Left ventricle myocardium inferior (tissue), 1 donor: ENCODE measurements at places on chromosomes 3 and 15. TPM values are rescaled to one million over a fixed set of nuclear protein-coding genes. Genes with fewer than 3 reads are reported as not detected.
A peak's percentile ranks its signal among the peaks of the same experiment; 100 is the strongest.

DNA sequence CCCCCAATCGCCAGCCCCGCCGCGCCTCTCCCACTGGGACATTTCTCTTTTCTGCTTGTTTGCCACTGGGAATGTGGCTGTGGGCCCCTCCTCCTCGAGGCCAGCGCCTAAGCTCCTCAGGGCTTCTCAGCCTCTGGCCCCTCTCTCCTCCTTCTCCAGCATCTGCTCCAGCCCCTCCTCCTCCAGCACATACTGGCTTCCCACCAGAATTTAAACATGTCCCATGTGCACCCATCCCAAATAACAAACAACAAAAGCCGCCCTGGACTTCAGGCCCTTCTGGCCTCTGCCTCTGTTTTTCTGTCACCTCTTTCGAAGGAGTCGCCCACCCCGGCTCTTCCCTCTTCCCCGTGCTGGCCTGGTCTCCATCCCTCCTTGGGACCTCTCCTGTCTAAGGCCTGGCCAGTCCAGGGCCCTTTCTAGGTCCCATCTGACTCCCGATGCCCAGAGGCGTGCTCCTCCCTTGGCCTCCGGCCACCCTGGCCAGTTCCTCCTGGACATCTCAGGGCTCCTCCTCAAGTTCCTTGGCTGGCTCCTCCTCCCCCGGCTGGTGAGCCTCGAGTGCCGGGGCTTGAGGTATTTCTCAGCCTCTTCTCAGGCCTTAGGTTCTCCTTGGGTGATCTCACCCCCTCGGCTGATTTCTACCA lies 94.6 kb upstream of the SLC6A6 start:
- no peaks in the 10 kb centered on the region for H3K36me3 ChIP-seq
- H3K4me1 ChIP-seq: peaks cover 10% of the 10 kb centered on the region
- H3K27me3 ChIP-seq: peaks cover 70% of the 10 kb centered on the region
- DNase-seq: no peak

DNA sequence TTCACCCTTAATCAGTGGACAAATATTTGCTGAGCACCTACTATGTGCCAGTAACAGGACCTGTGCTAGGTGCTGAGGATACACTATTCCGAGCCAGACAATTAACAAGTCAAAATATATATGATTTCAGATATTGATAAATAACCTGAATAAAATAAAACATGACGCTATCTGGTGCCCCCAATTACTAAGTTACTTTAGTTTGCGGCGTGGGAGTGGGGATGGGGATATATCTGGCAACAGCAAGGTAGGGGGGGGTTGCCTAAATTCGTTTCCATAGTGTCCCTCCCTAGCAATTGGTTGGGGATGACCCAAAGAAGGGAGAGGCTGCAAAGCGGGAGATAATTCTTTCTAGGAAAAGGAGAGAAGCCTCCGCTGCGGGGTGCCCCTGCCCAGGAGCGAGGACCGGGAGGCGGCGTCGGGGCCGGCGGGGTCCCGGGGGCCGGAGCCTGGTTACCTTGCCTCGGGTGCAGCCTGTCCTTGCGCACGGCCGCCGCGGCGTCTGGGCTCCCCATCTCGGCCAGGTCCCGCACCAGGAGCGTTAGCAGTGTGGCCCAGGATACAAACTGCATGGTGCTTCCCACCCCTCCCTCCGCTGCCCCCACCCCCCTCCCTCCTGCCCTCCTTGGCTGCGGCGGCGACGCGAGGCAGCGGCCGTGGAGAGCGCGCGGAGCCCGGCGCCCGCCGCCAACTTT lies 567 bp downstream of the ADAMTS9 start:
- peaks cover 80% of the 10 kb centered on the region for H3K4me1 ChIP-seq
- no peak for DNase-seq
- H3K36me3 ChIP-seq: no peaks in the 10 kb centered on the region
- H3K27me3 ChIP-seq: no peaks in the 10 kb centered on the region
- H3K4me3 ChIP-seq: peak overlapping the region; percentile 78

GRCh38 chr3:113747283-113748046 lies 630 bp downstream of the ATP6V1A start:
- H3K27ac ChIP-seq: peak overlapping the region; percentile 100
- H3K4me3 ChIP-seq: peak overlapping the region; percentile 93

- H3K36me3 ChIP-seq: no peaks in the 10 kb centered on the region
- peaks cover 44% of the 10 kb centered on the region for H3K4me1 ChIP-seq
- no peaks in the 10 kb centered on the region for H3K27me3 ChIP-seq
- peak overlapping the region; percentile 89 for H3K27ac ChIP-seq
Measured at GRCh38 chr3:39193391-39193790, 996 bp upstream of the XIRP1 start.

DNA sequence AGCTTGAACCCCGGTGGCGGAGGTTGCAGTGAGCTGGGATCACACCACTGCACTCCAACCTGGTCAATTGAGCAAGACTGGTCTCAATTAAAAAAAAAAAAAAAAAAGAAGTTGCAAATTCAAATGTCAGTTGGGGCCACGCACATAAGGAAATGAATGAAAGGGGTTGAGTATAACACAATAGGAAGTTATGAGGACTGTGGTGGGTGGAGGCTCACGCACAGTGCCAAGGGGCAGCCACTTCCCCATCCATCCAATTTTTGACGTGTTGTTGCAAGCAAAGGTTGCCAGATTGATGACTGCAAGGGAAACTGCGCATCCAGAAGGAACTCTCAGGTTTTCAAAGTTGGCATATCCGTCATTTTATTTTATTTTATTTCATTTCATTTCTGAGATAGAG lies 532.2 kb downstream of the NTRK3 start:
- H3K27me3 ChIP-seq: no peaks in the 10 kb centered on the region
- no peak overlapping the region for H3K4me3 ChIP-seq
- H3K27ac ChIP-seq: no peak overlapping the region
- no peak for DNase-seq

SIDT1 gene
- total RNA-seq: 0.69 TPM

DNA sequence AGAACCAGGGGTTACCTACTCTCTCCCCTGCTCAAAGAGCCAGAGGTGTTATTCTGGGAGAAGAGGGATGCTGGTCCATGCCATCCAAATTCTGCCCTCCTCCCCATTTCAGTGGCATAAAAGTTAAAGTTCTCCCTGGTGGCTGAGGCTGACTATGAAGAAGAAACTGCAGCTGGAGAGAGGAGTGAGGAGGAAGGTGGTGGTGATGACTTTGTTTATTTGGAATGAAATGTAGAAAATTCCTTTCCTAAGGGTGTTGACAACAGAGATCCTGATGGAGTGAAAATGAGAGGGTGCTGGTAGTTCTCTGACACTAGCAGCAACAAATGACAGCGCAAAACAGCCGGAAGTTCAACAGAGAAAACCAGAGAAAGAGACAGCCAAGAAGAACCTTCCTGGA lies 100.4 kb downstream of the PCCB start:
- no peak overlapping the region for H3K27ac ChIP-seq
- H3K36me3 ChIP-seq: peaks cover 22% of the 10 kb centered on the region

DNA sequence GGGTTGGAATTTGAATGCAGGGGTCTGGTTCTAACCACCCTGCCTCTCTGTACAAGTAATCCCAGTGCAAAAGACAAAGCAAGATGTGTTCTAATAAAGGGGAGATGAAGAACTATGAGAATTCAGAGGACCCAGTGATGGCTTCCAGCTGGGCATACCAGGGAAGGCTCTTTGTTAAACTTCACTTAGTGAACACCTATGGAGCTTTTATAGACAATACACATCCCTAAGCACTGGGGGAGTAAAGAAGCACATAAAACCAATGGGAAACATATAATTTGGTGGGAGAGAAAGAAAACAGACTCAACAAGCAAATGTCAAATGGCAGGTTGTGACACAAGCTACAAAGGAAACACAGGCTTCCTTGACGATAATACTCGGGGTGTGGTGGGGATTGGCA lies 47.9 kb upstream of the RNU6-1 start:
- no peaks in the 10 kb centered on the region for H3K36me3 ChIP-seq
- H3K4me1 ChIP-seq: peaks cover 23% of the 10 kb centered on the region
- H3K4me3 ChIP-seq: no peak overlapping the region
- no peak for DNase-seq

DNA sequence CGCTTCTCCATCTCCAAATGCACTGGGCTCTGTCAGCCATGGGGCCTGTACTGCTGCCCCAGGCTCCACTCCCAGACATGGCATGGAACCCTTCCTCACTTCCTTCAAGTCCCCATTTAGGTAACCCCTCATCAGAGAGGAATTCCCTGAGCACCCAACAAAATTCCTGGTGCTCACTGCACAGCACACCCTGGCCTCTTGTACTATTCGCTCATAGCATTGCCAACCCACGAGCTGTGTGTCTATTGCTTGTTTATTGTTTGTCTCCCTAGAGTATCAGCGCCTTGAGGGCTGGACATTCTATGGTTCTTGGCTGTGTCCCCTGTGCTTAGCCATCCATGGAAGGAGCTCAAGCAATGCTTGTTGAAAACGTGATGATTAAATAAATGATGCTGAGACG lies 46.1 kb upstream of the SLCO2A1 start:
- no peaks in the 10 kb centered on the region for H3K27me3 ChIP-seq
- no peak overlapping the region for H3K27ac ChIP-seq
- no peak overlapping the region for H3K4me3 ChIP-seq

CCR3 gene
- total RNA-seq: not detected

GRCh38 chr3:178514401-178514800 lies 21.8 kb upstream of the KCNMB2 start:
- no peaks in the 10 kb centered on the region for H3K27me3 ChIP-seq
- H3K36me3 ChIP-seq: no peaks in the 10 kb centered on the region
- H3K27ac ChIP-seq: no peak overlapping the region
- DNase-seq: no peak
- H3K4me3 ChIP-seq: no peak overlapping the region
- H3K4me1 ChIP-seq: peaks cover 24% of the 10 kb centered on the region

CCDC71 gene
- 11.9 TPM for total RNA-seq

DNA sequence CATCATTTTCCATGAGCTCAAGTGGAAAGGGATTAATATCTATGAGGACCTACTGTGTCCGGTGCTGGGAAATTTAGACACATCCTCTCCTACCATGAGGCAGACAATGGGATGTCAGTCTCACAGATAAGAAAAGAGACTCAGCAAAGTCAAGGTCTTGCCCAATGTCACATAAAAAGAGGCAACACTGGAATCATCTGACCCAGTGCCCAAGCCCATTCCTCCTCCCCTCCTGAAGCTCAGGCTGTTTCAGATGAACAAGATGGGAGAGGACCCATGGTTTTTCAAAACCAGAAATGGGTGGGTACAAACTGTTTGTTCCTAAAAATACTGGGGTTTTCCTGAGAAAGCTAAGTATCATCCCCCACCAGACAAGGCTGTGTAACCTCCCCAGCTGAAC lies 22.2 kb downstream of the POC1A start:
- H3K4me3 ChIP-seq: no peak overlapping the region
- DNase-seq: no peak
- H3K27me3 ChIP-seq: no peaks in the 10 kb centered on the region
- H3K4me1 ChIP-seq: peaks cover 20% of the 10 kb centered on the region

DNA sequence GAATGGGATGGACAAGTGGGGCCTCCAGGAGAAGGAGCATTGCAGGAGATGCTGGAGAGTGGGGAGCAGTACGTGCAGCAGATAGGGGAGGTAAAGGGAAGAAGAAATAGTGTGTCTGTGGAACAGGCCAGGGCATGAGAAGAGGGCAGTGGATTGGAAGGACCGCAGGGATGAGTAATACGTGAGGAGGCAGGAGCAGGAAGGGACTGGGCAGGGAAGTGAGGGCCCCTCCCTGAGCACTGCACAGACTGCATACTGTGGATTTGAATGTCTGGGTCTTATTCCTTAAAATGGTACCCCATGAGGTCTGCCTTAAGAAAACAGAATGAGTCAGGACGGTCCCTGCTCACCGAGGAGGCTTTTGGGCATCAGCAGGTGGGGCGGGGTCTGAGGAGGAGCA lies 210.0 kb upstream of the NDN start:
- no peaks in the 10 kb centered on the region for H3K4me1 ChIP-seq
- H3K27me3 ChIP-seq: no peaks in the 10 kb centered on the region
- H3K36me3 ChIP-seq: no peaks in the 10 kb centered on the region

LRRC15 gene
- 0.14 TPM for total RNA-seq

ZNF502 gene
- 3.4 TPM for total RNA-seq

TM4SF4 gene
- not detected for total RNA-seq

DNA sequence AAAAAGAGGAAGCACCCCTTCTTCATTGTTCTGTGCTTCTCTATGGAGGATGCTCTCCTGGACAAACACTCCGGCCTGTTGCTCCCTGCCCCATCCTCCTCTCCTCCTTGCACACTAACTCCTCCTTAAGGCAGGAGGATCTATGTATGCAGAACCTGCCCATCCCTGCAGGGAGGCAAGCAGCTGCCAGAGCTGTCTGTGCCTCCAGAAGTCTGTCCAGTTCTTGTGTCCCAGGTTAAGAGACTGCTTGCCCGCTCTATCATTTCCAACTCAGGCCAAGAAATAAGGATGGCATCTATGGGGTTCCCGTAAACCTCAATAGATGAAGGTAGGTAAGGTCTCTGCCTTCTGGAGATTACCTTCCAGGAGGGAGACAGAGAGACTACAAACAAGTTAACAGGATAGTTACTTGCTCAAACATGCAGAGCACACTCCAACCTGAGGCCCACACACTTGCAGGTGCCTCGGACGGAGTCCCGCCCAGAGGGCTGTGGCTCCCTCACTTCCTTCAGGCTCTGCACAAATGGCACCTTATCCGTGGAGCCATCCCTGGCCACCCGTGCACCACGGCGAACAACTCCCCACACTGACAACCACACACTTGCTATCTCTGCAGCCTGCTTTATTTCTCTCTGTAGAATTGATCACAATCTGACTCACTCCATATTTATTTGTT lies 6.9 kb downstream of the XXYLT1 start:
- H3K27me3 ChIP-seq: no peaks in the 10 kb centered on the region
- peaks cover 22% of the 10 kb centered on the region for H3K4me1 ChIP-seq
- no peaks in the 10 kb centered on the region for H3K36me3 ChIP-seq

C3orf85 gene
- not detected for total RNA-seq

DNA sequence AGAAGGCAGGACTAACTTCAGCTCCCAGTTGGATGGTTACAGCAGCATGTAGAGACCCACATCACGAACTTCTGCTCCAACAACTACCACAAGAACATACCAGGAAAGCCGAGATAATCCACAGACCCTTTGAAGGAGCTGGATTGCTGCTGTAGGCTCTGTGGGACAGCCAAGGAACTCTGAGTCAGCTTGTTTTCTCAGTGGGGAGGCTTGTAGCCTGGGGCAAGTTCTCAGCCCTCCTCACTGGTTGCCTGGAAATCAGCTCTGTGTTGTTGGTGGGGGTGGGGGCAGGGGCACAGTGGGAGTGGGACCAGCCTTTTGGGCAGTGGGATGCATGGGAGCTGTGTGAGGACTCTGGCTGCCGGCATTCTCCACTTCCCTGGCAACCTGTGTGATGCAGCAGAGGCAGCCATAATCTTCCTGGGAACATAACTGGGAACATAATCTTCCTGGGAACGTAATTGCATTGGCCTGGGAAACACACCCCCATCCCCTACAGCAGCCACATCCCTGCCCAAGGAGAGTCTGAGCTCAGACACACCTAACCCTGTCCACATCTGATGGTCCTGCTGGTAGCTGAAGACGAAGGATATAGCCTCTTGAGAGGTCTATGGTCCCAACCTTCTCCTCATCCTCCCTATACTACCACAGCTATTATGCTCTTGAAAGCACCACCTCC lies 153.1 kb downstream of the PEAK1 start:
- H3K4me1 ChIP-seq: no peaks in the 10 kb centered on the region
- no peaks in the 10 kb centered on the region for H3K27me3 ChIP-seq
- no peak for DNase-seq
- peaks cover 16% of the 10 kb centered on the region for H3K36me3 ChIP-seq
- no peak overlapping the region for H3K27ac ChIP-seq

C3orf62 gene
- total RNA-seq: 2.8 TPM
